Sigmoid colon (tissue), 7 donors: ENCODE measurements at places on chromosomes 6 and 20. TPM values are rescaled to one million over a fixed set of nuclear protein-coding genes. Genes with fewer than 3 reads are reported as not detected.

RUNX2 gene
- polyA plus RNA-seq = 1.2 TPM

LINC00237 gene
- polyA plus RNA-seq = not detected

FNDC11 gene
- polyA plus RNA-seq = not detected

CLPSL2 gene
- polyA plus RNA-seq = not detected

TUBB gene
- polyA plus RNA-seq = 306 TPM

OR2B6 gene
- 0.12 TPM for polyA plus RNA-seq

POPDC3 gene
- not detected for polyA plus RNA-seq

RFX6 gene
- polyA plus RNA-seq = 0.46 TPM

TRERF1 gene
- 4.0 TPM for polyA plus RNA-seq

CLVS2 gene
- polyA plus RNA-seq = not detected

BPIFB1 gene
- not detected for polyA plus RNA-seq

ARMC2 gene
- under 0.01 TPM for polyA plus RNA-seq

LIN28B gene
- not detected for polyA plus RNA-seq

RAB32 gene
- polyA plus RNA-seq = 48.6 TPM

IL17F gene
- 0.12 TPM for polyA plus RNA-seq

RPS21 gene
- polyA plus RNA-seq = 6,260 TPM

HRH3 gene
- not detected for polyA plus RNA-seq

BMP7 gene
- polyA plus RNA-seq = 2.5 TPM

TENT5A gene
- 7.8 TPM for polyA plus RNA-seq

WFDC2 gene
- 86.6 TPM for polyA plus RNA-seq

NCR2 gene
- 0.20 TPM for polyA plus RNA-seq

EDN3 gene
- 18.6 TPM for polyA plus RNA-seq

FARS2 gene
- 14.4 TPM for polyA plus RNA-seq

ZNF165 gene
- polyA plus RNA-seq = 3.0 TPM

KIF25 gene
- not detected for polyA plus RNA-seq

ACTR5 gene
- 5.6 TPM for polyA plus RNA-seq

HLA-DRA gene
- 137 TPM for polyA plus RNA-seq

ZNF391 gene
- 1.1 TPM for polyA plus RNA-seq

TOX2 gene
- polyA plus RNA-seq = 8.1 TPM

SIRPB2 gene
- polyA plus RNA-seq = 1.2 TPM

TSPYL4 gene
- 10.4 TPM for polyA plus RNA-seq

MYBL2 gene
- polyA plus RNA-seq = 40.6 TPM

PGC gene
- polyA plus RNA-seq = 9.2 TPM

OR2H1 gene
- not detected for polyA plus RNA-seq

TGM3 gene
- 3.0 TPM for polyA plus RNA-seq

CAGE1 gene
- polyA plus RNA-seq = 0.04 TPM

RPS6KA2 gene
- polyA plus RNA-seq = 14.7 TPM

BANF2 gene
- not detected for polyA plus RNA-seq

THBD gene
- 1.8 TPM for polyA plus RNA-seq

RNF39 gene
- 0.60 TPM for polyA plus RNA-seq

CPNE5 gene
- polyA plus RNA-seq = 6.0 TPM

NOTCH4 gene
- 1.8 TPM for polyA plus RNA-seq

ADA gene
- polyA plus RNA-seq = 2.5 TPM

IPCEF1 gene
- polyA plus RNA-seq = 1.2 TPM

TRIM10 gene
- 4.8 TPM for polyA plus RNA-seq

PLEKHG1 gene
- polyA plus RNA-seq = 4.4 TPM

HIVEP1 gene
- 4.6 TPM for polyA plus RNA-seq
